GM04503 (cell line): ENCODE measurements at places on chromosomes 4 and X.

DNA sequence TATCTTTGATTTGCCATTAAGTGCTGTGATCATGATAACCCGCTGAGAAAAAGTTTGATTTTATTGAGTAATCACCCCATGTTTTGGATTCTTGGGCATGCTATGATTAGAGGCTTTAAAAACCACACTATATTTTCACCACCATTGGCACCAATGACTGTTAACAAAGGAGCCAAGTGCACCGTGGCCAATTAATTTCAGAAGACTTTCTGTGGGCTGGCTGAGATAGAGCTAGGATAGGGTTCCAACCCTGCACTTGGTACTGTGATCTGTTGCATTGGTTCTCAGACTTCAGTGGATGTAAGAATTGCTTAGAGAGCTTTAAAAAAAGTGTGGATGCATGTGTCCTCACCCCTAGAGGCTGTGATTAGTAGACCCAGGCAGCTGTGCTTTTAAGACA is 32.4 kb downstream of the OCRL start:
- no peak for DNase-seq

DNA sequence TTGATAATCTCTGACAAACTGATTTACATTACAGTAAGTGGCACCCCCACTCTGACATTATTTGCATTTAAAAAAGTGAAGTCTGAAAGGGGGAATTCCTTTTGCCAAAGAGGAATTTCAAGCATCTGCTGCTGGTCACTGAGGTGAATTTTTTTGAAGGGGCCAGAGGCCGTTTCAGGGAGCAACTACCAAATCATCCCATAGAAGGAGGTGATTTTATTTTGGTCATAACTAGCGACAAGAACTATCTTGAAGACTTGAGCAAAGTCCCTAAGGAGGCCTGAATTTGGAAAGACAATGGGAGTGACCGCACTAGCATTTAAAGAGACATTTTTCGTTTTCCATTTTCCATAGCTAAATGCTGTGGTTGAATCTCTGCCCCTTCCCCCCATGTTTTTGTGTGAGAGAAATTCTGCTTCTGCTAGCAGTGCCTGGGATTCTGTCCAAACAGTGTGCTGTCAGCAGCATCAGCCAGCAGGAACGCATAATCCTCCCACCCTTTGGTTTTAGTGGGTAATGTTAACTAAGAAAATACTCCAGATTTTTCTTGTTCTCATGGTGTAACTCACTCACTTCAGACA is 110.1 kb upstream of the MED14 start:
- DNase-seq: peak; percentile 89

DNA sequence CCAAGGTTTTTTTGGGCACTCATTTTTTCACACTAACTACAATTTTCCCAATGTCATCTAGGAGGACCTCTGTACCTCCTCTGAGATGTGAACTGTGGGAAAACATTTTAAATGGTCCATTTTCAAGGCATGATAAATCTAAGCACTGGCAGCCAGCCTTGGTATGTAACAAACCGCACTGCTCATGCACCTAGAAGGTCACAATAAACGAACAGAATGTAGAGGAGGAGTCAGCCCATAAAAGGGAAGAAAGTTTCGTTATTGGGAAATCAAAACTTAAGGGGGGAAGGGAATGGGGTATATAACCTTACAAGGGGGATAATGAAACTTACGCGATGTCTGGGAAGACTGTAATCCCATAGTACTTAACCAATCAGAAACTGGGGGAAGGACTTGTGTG is 16.4 kb downstream of the COX18 start:
- DNase-seq: no peak

DNA sequence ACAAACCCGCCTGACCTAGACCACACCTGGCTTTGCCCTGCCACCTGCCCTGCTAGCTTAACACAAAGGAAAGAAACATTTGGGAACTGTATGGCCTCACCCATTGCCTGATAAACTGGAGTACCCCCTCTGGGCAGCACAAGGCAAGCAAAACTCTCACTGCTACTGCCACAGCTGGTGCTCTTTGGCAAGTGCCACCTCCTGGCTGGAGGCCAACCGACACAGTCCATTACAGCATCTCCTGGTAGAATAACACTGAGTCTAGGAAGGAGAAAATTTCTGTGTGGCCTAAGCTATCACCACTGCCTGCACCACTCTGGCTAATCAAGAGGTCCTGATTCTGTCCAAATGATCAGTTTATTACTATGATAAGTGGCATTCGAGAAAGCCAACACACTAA is 18.9 kb upstream of the SPANXN3 start:
- DNase-seq: no peak

GRCh38 chr4:75565481-75565880 is 9.6 kb downstream of the ODAPH start:
- no peak for DNase-seq

GRCh38 chrX:43436517-43436916 is 219.6 kb upstream of the MAOA start:
- DNase-seq: no peak

DNA sequence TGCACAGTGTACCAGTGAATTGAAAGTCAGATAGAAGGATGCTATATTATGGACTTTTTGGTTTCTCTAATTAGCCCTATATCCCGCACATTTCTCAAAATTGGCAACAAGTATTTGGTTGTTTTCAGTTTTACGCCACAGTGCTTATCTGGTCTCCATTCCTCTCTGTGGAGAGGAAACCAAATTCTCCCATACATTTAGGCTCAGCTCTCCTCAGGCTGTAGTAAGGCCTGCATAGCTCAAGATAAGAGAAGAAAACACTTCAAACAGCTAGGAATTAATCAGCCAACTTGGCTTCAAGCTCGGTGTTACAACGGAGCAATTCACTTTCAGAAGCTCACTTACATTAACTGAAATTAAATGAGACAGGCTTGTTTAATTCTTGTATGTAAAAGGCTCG is 263.2 kb downstream of the PDHA2 start:
- no peak for DNase-seq

DNA sequence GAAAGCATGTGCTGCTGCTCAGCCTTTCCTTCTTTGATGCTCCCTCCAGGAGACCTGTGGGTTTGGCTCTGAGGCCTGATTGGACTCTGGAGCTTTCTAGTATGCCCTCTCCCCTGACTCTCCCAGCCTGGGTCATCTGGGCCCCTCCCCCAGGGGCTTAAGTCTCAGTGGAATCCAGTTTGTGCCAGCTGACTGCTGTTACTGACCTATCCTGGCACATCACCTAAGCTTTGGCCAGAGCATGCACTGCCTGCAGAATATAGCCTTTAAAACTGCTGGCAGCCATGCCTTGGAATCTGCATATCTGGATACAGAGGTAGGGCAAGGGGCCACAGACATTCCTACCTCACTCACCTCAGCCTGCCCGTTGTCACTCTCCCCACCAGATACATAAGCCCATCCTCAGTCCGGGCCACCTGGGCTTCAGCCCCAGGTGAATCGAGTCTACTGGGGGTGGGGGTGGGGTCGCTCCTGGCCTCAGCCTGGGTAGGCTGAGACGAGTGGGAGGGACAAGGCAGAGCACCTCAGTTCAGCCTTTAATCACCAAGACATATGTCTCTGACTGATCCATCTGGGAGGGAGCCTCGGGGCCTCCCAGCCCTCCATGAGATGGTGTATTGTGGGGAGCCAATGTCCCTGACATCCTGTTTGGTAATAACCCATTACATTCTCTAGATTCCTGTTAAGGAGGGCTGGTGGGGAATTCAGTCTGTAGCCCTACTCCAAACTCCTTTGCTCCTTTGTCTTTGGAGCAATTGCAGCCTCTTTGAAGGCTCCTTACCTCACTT is 61.2 kb downstream of the STARD8 start:
- no peak for DNase-seq

- no peak for DNase-seq
These were observed 85.9 kb downstream of the CLDN34 start for GRCh38 chrX:10052906-10053625.

DNA sequence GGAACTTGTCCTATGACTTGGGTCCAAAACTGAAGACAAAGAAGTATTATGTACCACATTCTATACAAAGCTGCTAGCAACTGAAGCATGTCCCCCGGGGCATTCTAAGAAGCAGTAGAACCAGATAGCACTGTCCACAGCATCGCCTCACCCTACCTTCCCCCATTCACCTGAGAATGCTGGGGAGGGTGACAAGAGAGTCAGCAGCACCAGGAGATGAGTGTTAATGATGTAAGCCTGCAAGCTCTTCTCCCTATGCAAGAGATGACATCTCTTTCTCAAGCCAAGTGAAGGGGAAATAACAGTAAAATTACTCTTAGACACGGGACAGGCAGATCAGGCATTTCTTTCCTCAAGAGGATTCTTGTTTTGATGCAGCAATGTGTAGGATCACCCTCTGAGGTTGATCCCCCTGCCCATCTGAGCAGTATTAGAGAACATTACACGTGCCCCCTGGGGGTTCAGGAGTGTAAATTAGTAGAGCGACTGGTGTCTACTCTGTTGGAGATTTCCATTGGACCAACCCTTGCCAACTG is 13.9 kb upstream of the TLR1 start:
- no peak for DNase-seq

GRCh38 chr4:88230969-88231771 is 53.2 kb downstream of the PPM1K start:
- DNase-seq: no peak

GRCh38 chr4:118917582-118917981 is 28.9 kb downstream of the SYNPO2 start:
- DNase-seq: no peak

DNA sequence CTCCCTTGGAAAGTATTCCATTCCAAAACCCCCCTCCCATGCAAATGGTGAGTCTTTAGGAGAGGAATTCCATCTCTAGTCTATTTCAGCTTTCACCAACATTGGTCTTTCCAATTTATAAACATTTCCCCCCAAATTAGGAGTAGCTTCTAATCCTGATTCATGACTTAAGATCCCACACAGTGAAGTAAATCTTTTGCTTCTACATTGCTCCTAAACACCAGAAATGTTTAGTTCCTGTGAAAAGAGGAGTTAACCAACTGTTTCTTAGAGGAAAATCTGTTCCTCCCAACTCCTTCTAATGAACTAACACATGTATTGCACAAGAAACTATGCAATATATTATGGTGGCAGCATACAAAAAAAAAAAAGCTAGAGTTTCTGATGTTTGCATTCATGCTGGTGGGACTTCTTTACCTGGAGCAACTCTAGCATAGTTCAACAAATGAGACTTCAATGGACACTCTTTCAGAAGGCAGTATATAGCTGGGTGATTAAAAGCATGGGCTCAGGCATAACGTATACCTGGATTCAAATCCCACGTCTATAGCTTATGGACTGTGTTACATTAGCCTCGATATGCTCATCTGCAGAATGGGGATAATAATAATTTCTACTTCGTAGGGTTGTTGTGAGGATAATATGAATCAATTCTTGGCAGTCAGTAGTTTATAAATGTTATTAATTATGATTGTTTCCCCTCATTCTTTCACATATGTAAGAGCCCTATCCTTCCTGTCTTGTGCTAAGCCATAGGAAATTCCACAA is 131.6 kb upstream of the TMEM164 start:
- DNase-seq: no peak

- peak; percentile 67 for DNase-seq
These were observed 25.1 kb downstream of the UGDH start for GRCh38 chr4:39502019-39502663.

DNA sequence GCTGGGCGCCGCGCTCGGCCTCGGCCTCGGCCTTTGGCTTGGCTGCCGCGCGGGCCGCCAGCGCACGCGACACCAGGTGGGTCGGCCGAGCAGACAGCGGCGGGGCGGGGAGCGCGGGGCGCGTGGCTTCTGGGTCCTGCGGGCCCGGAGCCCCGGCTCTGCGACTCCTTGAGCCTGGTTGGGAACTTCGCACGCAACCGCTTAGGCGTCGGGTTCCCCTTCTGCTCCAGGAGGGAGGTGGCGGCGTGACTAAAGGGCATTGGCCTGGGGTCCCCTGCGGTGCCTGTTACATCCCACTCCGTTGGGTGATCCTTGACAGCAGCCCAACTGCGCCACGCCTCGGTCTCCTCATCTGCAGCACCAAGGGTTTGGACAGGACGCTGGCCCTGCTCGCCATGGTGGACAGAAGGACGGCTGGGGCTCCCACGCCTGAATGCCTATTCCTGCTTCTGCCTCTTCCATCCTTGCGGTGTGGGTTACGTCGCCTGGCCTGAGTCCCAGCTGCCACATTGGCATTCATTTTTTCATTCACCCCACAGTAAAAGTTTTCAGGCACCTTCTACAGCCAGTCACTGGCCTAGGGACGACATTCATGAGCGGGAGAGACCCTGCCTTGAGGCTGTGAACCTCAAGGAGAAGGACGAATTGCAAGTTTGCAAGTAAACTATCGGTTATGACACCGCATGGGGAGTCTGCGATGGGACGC is 631 bp downstream of the EVC start:
- no peak for DNase-seq

- DNase-seq: no peak
These were observed 448 bp upstream of the TBC1D8B start for GRCh38 chrX:106802063-106802387.

- DNase-seq: no peak
These were observed 62.9 kb downstream of the RHOXF2B start for GRCh38 chrX:120014354-120015130.

- DNase-seq: peak; percentile 49
These were observed at the start of gene NKX6-1 for GRCh38 chr4:84498935-84499623. TSS of gene NKX6-1 (minus strand) at chr4:84499292. CDS start at chr4:84498228, 1,064 bp downstream.

DNA sequence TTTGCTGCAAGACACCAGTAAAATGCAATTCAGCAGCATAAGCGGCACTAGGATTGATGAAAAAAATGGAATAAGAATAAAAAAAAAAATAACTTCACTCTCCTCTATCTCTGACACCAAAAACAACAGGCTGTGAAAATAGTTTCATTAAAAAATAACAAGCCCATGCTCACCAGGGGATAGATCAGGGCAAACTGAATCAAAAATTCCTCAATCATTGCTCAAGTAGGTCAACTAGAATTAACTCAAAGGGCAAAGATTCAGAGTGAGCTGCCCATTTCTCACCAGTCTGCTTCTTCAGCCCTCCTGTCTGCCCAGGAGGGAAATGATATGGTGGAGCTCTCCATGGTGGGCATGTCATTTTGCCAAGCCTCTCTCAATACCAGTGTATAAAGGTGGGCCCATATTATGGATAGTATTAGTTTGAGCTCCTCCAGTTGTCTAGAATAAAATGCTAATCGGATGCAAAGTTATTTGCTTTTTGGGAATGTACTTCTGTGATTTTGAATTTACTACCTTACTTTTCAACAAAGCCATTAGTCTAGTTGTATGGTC is 153.9 kb downstream of the UNC5C start:
- DNase-seq: no peak

DNA sequence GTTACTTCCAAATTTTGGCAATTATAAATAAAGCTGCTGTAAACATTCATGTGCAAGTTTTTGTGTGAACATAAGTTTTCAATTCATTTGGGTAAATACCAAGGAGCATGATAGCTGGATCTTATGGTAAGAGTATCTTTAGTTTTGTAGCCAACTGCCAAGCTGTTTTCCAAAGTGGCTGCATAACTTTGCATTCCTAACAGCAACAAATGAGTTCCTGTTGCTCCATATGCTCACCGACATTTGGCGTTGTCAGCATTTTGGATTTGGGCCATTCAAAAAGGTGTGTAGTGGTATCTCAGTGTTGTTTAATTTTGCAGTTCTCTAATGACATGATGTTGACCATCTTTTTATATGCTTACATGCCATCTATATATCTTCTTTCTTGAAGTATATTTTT is 208.5 kb downstream of the INPP4B start:
- no peak for DNase-seq
